ENCODE measurements at places on chromosomes 11 and 22.

DNA sequence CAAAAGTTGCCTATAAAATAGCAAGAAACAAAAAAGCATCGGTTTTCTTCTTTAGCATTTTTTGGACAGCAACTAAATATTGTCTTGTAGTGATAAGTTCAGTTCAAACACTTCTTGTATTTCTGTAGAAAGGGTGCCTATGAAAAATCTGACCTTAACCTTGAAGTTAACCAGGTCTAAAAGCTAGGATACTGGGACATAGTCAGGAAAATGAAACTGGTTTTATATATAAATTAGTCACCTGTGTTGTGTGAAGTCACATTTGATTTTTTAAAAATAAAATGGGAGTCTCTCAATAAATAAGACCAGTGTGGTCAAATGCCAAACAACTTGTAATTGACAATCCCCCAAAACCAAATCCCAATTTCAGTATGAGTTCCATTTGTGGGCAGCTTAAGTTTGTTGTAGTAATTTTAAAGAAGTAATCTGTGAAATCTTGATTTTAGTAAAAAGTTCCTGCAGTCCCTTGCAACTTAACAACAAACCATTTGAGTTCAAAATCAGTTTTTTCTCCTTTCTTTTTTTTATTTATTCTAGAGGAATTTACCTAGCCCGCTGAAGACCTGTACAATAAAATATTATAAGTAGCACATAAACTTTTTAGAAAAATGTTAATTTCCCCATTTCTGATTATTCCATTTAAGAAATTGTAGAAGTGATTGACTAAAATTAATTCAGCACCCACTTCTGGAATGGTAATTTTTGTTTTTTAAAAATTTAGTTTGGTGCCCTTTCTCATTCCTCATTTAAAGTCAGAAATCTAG lies 84.5 kb upstream of the PPARA start:
- no peak for DNase-seq

DNA sequence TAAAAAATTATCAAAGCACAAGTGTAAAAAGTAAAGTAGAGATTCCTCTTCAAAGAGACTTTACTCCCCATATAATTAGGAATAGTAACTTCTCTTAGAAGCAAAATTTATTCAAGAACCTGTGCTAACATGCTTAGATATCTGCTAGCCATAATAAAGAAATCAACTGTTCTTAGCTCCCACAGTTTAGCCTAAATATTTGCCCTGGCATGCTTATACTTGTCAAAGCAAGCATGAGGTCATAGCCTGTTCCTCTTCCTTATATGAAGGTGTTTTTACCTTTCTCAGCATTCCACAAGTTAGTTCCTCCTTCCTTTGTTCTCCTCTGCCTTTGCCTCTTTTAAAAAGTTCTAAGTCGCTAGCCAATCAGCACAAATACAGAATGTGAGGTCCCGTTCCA lies 30.3 kb downstream of the RIC3 start:
- no peak for DNase-seq

DNA sequence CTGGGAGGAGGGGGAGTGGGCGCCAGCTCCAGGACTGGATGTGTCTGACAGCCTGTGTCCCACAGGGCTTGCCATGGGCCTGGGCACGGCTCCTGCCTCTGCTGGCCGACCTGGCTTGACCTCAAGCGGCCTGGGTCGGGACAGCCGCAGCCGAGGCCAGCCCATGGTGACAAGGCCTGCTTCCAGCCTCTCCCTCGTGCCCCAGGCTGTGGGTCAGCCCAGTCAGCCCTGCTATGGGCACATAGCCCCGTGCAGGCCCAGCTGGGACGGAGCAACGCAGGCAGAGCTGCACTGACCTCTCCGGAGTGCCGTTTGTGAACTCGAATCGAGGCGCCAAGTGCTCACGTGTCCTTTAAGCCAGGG lies 17.9 kb downstream of the OSBPL5 start:
- no peak for DNase-seq

- DNase-seq = no peak
These were observed 12.7 kb downstream of the BAIAP2L2 start for GRCh38 chr22:38097557-38098409.

DNA sequence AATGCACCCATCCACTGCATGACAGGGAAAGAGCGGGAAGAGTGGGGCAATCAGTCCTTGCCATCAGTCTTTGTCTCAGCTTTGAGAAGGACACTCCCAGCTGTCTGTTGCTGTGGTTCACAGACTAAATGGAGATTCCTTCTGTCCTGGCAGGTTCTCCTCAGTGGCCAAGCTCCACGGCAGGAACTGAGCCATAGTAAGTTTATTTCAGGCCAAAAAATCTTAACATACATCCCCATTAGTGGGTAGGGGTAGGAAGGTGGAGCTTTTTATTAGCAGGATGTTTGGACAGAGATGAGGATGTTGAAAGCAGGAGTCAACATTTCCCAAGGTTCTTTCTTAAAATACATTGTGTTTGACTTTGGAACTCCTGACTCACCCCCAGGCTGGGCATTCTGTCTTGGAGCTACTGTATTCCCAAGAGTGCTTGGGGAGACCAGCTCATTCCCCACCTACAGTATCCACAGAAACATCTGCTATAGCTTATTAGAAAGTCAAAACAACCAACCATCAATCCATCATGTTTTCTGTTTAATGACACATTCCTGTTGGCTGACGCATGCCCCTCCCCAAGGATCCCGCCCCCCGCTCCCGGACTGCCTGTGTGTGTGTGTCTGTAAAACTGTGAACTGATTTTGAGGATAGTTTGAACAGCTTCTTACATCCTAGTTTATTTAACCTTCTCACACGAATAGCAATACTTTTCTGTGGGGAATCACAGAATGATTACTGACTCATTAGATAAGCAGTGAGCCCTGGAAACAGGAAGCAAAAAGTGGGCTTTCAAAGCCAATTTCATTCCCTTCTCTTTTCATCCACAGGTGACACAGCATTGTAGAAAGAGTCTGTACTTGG lies 109.5 kb downstream of the CCDC81 start:
- no peak for DNase-seq

DNA sequence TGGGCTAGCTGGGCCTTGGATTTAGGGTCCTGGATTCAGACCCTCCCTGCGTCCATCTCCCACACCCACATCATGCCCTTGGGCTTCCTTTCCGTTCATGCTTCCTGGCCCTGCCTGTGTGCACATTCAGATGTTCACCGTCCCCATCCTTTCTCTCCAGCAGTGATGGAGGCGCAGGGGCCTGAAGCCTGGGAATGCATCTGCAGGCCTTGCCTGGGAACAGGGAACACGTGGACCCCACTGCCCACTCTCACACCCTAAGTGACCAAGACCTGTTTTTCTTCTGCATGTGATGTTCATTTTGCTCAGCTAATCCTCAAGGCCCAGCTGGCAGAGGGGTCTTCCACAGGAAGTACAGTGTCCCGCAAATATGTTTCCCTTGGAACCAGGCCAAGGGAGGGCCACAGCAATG lies 91.6 kb upstream of the PARVA start:
- no peak for DNase-seq

DNA sequence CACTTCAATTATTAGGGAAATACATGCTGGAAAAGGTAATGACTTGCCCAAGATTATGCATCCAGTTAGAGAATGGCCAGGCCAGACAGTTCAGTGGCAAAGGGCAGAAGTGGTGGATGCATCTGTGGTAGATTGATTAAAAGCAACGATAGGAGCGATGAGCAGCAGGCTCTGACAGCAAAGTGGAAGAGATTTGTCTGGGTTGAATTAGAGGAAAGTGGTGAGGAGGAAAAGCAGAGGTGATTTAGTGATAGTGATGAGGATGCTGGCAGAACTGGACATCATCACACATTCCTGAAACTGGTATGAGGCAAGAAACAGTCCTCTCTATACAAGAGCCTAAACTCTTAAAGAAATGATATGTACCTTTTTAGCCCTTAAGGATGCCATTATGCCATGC lies 12.5 kb downstream of the HSD17B12 start:
- no peak for DNase-seq

Measured in stimulated activated CD4-positive, alpha-beta T cell treated with anti-CD3 and anti-CD28 coated beads, Interleukin-4, amount 100 ng/mL, for 4 hours (primary cell).